ENCODE measurements at places on chromosomes 16 and 17.

- DNase-seq, result no peak
Measured at GRCh38 chr17:67819722-67820121, 5.6 kb upstream of the BPTF start.

- DNase-seq, result no peak
Measured at GRCh38 chr17:39787743-39788484, 50.2 kb downstream of the GRB7 start.

DNA sequence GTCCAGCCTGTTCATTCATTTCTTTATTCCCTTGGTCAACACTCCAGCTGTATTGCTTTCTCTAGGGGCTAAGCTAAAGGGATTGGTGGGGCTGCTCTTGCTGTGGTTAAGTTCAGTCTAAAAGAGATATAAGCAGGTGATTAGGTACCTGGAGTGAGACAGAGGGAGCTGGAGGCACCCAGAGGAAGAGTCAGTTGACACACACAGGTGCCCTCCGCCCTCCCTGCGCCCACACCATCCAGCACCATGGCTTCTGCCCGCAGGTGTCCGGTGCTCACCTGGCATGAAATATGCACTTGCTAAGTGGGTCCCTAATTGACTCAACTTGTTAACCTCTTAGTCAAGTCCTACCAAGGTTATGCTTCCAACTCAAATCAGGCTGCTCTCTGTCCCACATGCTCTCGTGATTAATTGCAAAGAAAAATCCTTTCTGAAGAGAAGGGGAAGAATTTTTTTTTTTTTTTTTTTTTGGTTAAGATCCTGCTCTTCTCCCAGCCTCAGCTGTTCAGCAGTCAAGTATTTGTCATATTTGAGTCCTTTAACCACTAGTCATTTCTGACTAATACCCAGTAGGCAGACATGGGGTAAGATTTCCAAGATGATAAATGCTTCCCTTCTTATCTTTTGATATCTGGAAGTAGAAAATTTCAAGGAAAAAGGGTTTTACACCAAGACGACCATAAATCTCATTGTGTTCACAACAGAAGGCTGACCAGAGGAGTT, 199.8 kb upstream of the WSCD1 start:
- DNase-seq, result no peak

- DNase-seq, result no peak
Measured at GRCh38 chr16:78060809-78061208, 38.5 kb downstream of the CLEC3A start.

GRCh38 chr16:12553191-12553590, 250.5 kb downstream of the CPPED1 start:
- DNase-seq, result no peak

DNA sequence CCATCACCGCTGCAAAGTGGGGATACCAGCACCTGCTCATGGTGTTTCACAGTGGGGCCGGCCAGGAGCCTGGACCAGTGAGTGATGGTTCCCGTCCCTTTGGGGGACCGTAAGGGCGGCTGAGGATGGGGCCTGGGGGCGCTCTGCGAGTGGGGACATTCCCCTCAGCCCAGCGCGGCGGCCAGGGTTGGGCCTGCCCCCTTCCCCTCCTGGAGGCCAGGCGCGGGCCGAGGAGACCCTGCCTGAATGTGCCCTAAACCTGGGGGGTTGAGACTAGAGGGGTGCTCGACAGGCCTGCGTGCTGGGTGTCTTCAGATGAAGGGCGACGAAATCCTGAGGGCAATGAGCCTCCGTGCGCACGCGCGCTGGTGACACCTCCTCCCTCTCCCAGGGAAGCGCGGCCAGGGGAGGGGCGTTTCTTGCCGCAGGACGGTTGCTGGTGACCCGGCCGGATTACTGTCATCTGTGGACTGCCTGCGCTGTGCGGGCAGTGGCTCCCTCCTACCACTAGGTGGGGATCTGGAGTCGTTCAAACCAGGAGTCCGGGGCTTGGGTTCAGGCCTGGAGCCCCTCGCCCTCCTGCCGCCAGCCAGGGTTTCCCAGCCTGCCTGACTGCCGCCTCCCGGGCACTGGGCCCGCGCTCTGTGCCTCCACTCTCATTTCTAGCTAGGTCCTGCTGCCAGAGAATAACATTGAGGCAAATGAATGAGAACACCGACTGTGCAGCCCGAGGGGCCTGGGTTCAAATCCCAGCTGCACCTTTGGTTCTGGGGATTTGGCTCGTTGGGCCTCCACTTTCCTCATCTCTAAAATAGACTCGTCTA, 17.1 kb downstream of the TBX2 start:
- DNase-seq, result peak; percentile 67

GRCh38 chr17:81852237-81852636, 8.1 kb downstream of the P4HB start:
- no peak for DNase-seq

GRCh38 chr16:85759136-85759535, 8.2 kb upstream of the C16orf74 start:
- DNase-seq, result peak; percentile 77

DNA sequence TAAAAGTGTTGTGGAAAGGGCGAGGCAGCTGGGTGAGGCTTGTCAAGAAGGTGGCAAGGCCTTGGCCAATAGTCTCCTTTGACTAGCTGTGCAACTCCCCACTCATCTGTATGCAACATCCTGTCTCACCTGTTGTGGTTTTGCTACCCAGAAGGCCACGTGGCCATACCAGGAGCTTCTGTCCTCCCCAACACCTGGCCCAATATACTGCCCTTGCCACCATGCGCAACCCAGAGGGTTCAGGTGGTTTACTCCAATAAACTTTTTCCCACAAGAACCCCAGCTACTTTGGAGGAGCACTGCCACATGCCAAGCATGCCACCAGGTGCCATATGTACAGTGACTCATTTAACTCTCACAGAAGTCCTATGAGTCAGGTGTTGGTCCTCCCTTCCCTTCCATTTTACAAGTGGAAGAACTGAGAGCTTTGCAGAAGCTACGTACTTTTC, 10.2 kb downstream of the MYO19 start:
- DNase-seq, result no peak

DNA sequence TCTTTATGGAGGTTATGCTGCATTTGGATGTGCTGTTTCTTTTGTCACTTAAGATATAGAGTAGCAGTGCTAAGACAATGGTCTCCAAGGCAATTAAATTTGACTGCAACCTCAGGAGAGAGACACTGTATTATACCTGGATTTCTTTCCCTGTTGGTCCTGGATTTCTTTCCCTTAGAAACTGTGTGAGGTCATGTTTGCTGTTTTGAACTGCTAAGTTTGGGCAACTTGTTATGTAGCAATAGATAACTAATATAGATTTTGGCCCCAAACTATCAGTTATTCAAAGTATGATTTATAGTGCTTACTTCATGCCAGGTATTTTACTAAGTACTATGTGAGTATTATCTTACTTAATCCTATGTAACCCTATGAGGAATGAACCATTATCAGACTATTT, 458.4 kb downstream of the HS3ST3B1 start:
- no peak for DNase-seq

DNA sequence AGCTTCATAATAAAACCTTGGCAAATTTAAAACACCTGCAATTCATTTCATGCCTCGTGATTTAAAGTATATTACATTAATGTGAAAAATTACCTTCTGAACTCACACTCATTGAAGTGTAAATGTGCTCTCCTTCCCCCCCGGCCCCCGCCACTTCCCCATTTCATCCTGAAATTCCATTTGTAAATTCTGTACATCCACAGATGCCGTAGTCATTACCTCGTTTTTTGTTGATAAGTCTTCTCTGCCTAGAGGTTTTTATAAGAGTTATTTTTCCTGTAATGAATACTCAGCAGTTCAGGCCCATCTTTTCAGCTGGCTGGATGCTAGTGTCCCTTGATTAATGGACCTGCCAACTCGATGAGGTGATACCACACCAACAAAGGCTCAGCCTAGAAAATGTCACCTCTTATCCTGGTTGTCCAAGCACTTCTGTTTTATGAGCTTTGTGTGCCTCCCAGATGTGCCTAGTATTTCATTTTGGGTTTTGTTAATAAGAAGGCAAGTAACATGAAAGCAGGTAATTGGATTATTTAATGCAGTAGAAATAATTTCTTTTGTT, 64.8 kb upstream of the KIFC3 start:
- DNase-seq, result no peak

DNA sequence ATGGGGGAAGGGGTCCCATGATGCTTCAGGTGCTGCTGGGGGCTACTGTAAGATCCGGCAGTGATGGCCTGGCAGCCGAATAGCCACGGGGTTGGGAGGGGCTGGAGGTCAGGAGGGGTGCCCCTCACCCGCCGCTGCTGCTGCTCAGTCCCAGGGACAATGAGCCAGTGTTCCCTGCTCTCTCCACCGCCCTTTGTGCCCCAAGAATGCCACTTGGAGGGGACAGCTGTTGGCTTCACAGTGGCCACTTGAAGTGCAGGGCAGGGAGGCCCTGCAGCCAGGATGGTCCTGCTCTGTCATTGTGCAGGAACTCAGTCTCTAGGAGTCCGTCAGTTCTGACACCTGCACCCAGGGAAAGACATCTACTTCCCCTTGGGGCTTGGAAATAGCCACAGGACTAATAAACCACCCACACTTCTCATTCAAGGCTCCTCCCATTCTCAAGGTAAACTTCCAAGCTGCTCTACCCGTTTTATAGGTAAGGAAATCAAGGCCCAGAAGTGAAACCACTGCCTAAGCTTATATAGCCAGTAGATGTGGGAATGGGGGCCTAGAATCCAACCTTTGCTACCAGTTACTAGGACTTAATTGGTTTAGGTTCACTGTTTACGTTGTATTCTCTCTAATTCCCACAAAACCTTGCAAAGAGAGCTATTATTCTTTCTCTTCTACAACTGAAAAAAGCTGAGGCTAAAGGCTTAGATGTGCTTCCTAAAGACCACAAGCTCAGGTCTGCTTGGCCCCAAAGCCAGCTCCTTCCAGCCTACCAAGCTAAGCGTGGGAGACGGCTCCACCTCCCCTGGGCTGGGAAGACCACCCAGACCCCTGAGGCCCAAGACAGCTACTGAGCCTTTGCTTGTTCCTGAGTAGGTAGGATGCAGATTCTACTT, 6.2 kb upstream of the CPSF4L start:
- DNase-seq, result no peak

All from CD14-positive monocyte (primary cell).